ENCODE measurements at places on chromosomes 6 and 20.

GRCh38 chr20:24478584-24478983 lies 9.2 kb downstream of the SYNDIG1 start:
- no peak for DNase-seq

- DNase-seq, result no peak
Observed at GRCh38 chr20:38748861-38749149, 545 bp downstream of the ACTR5 start.

DNA sequence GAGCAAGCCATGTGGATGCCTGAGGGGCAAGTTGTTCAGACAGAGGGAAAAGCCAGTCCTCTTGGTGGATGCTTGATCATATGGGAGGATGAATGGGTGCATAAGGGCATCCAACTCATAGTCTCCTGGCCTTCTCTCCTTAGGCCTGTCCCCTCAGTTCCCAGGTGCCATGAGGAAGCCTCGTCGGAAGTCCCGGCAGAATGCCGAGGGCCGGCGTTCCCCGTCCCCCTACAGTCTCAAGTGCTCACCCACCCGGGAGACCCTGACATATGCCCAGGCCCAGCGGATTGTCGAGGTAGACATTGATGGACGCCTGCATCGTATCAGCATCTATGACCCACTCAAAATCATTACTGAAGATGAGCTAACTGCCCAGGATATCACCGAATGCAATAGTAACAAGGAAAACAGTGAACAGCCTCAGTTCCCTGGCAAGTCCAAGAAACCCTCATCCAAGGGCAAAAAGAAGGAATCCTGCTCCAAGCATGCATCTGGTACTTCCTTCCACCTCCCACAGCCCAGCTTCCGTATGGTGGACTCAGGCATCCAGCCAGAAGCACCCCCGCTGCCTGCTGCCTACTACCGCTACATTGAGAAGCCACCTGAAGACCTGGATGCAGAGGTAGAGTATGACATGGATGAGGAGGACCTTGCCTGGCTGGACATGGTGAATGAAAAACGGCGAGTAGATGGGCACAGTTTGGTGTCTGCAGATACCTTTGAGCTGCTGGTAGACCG lies 3.8 kb downstream of the BRPF3 start:
- no peak for DNase-seq

- DNase-seq, result no peak
Observed at GRCh38 chr6:148244217-148244935, 98.3 kb upstream of the SASH1 start.

GRCh38 chr6:130473886-130474285 lies 108.1 kb downstream of the TMEM200A start:
- no peak for DNase-seq

- no peak for DNase-seq
Observed at GRCh38 chr20:52279706-52280105, 88.1 kb upstream of the ZFP64 start.

DNA sequence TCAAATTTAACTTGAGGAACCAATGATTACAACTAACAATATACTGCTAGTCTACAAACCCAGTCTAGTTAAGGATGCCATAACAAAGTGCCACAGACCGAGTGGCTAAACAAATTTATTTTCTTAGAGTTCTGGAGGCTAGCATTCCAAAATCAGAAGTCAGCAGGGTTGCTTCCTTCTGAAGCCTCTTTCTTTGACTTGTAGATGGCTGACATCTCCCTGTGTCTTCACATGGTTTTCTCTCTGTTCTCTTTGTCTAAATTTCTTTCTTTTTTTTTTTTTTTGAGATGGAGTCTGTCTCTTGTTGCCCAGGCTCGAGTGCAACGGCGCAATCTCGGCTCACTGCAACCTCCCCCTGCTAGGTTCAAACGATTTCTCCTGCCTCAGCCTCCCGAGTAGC lies 56.1 kb downstream of the NCOA3 start:
- no peak for DNase-seq

- no peak for DNase-seq
Observed at GRCh38 chr20:57378646-57379262, 12.4 kb upstream of the RBM38 start.

DNA sequence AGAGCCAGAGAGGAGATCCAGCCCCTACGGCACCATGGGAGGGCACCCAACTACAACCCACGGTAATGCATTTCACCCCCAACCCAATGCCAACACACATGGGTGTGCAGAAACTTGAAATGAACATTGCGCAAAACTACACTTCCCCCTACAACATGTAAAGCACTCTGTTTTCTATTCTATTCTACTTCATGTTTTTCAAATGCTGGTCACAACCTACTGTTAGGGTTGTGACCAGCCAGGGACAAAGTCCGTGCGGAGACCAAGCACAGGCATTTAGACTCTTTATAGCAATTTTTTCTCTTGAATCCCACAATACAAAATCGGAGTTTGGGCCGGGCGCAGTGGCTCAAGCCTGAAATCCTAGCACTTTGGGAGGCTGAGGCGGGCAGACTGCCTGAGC lies 90.6 kb downstream of the MRPL14 start:
- no peak for DNase-seq

GRCh38 chr6:53474010-53474409 lies 70.9 kb downstream of the GCLC start:
- DNase-seq, result no peak

- no peak for DNase-seq
Observed at GRCh38 chr6:27049863-27050781, 197.4 kb upstream of the PRSS16 start.

GRCh38 chr6:136654086-136654485 lies 103.9 kb upstream of the MAP7 start:
- no peak for DNase-seq

GRCh38 chr6:15378866-15379265 lies 133.0 kb downstream of the JARID2 start:
- DNase-seq, result no peak

DNA sequence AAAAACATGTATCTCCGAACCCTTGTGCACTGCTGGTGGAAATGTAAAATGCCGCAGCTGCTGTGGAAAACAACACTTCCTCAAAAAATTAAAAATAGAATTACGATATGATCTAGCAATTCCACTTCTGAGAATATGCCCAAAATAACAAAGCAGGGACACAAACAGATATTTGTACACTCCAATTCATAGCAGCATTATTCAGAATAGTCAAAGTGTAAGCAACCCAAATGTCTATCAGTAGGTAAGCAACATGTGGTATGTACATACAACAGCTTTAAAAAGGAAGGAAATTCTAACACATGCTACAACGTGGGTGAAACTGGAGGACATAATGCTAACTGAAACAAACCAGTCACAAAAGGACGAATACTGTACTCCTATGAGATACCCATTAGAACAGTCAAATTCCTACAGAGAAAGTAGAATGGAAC lies 5.7 kb upstream of the RAB5IF start:
- no peak for DNase-seq

- DNase-seq, result no peak
Observed at GRCh38 chr6:42045538-42046460, 4.5 kb upstream of the TAF8 start.

GRCh38 chr6:128803911-128804310 lies 79.0 kb upstream of the LAMA2 start:
- no peak for DNase-seq

DNA sequence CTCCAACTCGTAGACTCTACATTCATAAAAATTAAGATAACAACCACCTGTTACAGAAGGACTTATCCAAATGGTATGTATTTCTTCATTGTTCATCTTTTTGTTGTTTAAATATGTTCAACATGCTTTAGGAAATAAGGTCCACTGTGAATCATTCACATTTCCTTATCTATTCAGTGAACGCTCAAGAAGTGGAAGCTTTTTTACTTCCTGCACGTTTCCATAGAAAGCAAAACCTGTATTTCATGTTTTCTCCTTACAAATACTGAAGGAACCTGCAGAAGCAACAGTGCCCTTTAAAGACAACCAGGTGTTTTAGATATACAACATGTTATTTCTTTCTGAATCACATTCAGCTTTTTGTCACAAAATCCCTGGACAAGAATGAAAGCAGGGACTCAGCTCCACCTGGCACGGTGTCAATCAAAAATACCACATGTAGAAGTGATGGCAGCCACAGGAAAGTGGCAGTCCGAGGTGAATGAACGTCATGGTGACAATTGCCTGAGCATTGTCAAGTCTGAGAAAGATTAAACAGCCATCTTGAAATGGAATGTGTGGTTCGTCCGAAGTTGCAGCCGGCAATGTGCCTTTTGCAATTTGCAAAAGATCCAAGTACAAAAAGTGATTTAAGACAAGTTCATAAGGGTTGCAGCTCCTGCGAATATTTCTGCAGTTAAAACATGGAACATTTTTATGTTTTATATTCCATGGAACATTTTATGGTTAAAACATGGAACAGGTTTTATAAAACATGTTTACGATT lies 66.7 kb upstream of the RIPOR2 start:
- DNase-seq, result no peak

GRCh38 chr6:116004841-116005815 lies 55.6 kb downstream of the FRK start:
- DNase-seq, result no peak

DNA sequence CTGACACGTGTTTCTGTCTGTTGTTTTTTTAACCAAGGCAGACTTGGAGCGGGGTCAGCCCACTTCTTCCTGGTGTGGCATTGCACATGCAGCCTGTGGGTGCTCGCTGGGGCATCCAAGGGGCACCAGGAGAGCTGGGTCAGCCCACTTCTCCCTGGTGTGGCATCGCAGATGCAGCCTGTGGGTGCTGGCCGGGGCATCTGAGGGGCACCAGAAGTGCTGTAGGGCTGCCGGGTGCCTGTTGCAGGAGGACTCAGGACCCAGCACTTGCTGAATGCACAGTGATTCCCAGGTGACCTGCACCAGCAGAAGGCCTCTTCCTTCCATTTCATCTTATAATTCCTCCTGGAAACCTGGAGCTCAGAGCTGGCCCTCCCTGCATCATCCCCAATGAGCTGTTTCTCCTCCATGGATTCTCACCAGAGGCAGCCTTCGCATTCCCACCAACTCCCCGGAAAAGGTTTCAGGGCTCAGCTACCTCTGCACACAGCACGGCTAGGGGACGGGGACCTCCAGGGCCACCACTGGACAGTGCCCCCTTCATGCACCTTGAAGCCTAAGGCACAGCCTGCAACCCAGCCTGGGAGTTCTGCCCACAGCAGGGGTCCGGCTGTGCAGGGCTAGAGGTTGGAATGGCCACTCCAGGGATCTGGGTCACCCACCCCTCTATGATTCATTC lies 218.8 kb downstream of the TAF4 start:
- no peak for DNase-seq

DNA sequence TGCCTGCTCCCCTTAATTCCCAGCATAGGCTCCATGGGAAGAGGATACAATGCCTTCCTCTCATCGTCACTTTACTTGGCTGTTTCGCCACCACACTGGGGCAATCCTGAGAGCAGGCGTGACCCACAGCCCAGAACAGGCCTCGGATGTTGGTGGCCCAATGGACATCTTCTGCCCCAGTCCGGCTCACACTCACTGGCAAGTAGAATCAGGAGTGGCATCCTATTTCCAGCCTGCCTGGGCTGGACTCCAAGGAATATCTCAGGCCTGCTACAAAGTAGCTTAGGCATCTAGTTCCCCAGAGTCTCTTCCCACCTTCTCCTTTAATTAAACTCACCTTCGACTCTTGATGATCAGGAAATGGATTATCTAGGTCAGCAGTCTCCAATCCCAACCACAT lies 110.5 kb downstream of the LRFN2 start:
- DNase-seq, result no peak

DNA sequence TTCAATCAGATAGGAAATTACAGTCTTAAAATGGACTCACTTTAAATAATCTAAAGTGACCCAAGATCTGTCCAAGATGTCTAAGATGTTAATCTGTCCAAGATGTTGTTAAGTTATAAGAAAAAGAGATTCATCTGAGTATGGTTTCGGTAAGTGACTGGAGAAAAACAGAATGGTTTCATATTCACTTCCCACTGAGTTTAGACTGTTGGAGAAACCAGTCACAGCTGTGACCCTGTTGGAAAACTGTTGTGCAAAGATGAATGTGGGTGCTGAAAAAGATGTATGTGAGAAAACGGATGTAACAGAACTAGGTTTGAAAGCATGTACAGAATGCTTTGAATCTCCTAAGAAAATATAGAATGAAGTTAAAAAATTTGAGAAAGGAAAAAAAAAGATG lies 325.9 kb downstream of the COL12A1 start:
- DNase-seq, result no peak

DNA sequence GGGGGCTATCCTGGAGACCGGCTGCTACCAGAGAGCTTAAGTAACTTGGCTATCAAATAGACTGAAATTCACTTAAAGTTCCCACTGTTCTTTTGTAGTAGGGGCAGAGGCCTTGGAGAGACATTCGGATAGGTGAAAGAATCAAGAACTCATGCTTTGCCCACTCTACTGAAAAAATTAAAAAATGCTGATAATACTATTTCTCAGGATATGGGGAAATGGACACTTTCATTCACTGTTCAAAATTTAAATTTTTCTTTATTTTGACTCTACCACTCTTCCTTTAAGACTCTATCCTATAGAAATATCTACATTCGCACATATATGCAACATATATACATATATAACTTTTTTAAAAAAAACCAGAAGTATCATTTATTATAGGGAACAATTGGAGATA lies 117.8 kb upstream of the CHD6 start:
- DNase-seq, result no peak

DNA sequence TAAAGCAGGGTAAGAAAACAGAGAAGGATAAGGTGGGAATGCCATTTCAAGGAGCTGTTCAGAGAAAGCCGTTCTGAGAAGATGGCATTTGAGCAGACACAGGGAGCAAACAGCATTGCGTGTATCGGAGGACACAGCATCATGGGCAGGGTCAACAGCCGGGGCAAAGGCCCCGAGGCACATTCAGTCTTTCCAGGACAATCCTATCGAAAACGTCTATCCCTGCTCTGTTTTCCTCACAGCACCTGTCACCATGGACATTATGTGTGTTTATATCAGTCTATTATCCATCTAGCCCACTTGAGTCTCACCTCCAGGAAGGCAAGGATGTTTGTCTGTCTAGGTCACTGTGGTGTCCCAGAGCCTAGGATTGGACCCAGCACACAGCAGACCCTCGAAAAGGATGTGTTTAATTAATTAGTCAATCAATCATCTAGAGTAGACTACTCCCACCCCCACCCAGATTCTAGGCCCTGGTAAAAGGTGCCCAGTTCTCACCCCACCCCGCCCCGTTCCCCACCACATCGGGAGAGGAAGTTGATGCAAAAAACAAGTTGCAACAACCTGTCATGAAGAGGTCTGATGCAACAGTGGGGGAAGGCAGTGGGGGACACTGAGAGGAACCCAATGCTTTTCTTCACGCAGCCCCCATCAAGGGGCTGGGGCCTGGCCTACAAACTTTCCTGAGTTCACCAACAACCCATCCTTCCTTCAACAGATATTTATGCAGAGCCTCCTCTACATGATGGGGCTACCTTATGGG lies 66.6 kb downstream of the PREX1 start:
- no peak for DNase-seq

- no peak for DNase-seq
Observed at GRCh38 chr20:38789503-38790199, 15.8 kb upstream of the PPP1R16B start.

DNA sequence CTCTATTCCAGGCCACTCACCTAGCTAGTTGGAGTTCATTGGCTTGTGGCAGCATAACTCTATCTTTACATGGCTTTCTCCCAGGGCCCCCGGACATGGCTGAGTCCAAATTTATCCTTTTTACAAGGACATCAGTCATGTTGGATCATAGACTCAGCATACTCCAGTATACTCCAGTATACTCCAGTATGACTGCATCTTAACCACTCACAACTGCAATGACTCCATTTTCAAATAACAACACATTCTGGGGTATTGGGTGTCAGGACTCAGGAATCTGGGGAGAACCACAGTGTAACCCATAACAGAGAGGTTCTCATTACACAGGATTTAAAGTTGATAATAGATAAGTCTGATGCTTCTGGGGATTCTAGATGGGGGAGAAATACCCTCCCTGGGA lies 53.8 kb upstream of the TSHZ2 start:
- DNase-seq, result no peak
